ENCODE measurements at places on chromosomes 6 and 20.

DNA sequence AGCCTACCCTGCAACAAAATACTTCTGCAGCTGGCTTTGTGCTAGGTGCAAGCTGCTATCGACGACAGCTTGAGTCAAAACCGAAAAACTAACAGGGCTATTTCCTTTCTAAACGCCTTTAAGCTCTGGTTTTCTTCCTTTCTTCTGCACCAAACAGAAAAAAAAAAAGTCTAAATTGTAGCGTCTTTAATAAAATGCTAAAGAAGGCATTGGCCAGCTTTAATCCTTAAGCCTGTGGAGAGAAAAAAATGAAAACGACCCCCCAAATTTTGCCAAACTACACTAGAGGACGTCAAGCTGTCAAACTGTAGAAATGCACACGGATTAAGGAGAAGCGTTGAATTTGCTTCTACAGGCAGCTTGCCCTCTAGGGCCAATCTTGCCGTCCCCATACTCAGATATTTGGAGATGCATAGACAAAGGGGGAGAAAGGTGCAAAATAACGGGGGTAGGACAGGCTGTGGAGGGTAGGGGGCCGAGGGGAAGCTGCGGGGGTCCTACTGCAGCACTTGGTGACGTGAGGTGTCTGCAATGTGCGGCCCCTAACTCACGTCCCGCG lies 1.4 kb upstream of the NRN1 start:
- no peak for DNase-seq

GRCh38 chr6:5956939-5957338 lies 49.8 kb downstream of the NRN1 start:
- DNase-seq: no peak

GRCh38 chr6:4345543-4345942 lies 210.2 kb upstream of the ECI2 start:
- DNase-seq: no peak

DNA sequence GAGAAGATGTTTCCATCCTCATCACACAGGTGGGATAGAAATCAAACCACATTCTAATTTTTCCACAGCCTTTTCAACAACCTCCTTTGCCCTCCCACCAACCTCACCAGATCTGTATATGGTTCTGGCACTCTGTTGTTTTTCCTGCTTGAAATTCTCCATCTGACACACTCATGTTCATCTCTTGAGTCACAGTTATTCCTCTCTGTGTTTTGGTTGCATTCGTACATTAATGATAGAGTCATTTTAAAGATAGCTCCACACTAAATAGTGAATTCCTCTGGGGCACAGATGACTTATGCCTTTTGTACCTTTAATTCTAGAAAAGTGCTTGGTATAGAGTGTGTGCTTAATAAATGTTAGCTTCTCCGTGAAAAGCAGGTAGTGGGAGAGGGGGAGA lies 1.4 kb upstream of the GCLC start:
- DNase-seq: no peak

- no peak for DNase-seq
Measured at GRCh38 chr6:139407718-139408222, 33.3 kb upstream of the CITED2 start.

GRCh38 chr6:79230149-79230548 lies 4.3 kb downstream of the HMGN3 start:
- DNase-seq: no peak

GRCh38 chr20:37697314-37697713 lies 3.5 kb downstream of the CTNNBL1 start:
- DNase-seq: no peak

DNA sequence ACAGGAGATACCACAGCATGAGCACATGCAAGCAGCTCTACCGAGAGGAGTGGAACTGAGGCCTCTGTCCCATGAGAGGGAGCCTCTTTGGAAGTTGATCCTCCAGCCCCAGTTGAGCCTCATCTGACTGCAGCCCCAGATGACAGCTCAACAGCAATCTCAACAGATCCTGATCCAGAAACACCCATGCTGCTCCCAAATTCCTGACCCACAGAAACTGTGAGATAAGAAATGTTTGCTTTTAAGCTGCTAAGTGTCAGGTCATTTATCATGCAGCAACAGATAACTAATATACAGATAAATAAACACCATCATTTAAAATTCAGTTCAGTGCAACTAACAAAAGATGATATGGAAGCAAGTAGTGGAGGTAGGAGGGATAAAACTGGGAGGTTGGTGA lies 4.8 kb upstream of the ARFGEF2 start:
- no peak for DNase-seq

GRCh38 chr20:6524305-6524704 lies 243.2 kb upstream of the BMP2 start:
- DNase-seq: no peak

DNA sequence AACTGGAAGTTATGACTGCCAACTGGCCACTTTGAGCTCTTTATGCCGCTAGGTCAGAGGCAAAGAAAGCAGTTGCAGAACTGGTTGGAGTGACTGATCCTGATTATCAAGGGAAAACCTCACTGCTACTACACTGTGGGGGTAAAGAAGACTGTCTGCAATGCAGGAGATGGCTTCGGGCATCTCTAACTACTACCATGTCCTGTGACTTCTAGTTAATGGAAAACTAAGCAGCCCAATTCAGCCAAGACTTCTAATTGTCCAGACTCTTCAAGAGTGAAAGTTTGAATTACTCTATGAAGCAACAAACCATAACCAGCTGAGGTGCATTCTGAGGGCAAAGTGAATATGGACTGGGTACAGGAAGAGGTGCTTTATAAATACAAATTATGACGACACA lies 773.6 kb upstream of the SLC35B3 start:
- no peak for DNase-seq

- no peak for DNase-seq
Measured at GRCh38 chr6:20840675-20841074, 306.4 kb downstream of the CDKAL1 start.

GRCh38 chr6:106674541-106675229 lies 45.3 kb downstream of the QRSL1 start:
- no peak for DNase-seq

DNA sequence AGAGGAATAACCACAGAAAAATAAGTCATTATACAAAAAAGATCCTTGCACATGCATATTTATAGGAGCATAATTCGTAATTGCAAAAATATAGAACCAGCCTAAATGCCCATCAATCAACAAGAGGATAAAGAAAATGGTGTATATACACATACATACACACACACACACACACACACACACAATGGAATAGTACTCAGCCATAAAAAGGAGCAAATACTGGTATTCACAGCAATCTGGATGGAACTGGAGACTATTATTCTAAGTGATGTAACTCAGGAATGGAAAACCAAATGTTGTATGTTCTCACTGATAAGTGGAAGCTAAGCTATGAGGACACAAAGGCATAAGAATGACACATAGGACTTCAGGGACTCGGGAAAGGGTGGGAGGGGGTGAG lies 1.9 kb upstream of the KIAA1586 start:
- DNase-seq: no peak

DNA sequence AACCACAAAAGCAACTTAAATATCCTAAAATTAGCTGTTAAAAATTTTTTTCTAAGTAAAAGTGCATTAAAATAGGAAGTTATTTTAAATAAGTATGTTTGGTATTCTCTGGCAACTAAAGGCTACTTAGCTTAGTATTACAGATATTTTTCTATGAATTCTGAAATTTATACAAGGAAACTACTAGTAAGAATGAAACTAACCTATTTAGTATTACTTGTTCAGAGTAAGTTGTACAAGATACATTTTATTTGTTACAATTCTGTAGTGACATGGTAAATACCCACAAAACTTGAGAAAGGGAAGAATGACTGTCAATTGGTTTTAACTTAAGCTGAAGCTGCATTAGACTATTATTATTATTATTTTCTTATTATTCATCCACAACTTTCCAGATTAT lies 6.5 kb downstream of the PHIP start:
- DNase-seq: no peak

DNA sequence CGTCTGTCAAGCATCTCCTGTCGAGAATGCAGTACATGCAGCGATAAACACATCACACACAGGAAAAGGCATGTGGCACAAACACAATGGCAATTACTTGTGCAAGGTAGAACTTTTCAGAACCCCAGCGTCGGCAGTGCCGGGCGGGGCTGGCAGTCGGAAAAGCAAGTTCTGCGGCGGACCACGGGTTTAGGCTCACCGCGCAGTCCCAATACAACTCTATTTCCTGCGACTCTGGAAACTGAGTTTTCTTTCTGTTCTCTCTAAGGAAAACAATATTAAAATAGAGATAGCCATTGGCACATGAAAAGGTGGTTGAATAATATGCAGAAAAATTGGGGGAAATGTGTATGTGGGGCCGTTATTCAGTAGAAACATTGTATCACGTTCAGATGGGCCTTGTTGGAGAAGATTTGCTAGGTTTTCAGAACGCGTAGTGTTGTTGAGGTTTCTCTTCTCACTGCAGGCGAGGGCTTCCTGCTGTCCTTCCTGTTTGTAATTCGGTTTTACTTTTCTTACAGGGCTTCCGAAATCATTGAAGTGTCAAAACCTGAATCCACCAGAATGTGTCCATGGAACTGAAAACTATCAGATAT lies 369.5 kb downstream of the THBS2 start:
- DNase-seq: no peak

- DNase-seq: no peak
Measured at GRCh38 chr6:150310539-150310938, 58.3 kb upstream of the IYD start.

GRCh38 chr20:39032997-39033396 lies 70.9 kb downstream of the DHX35 start:
- no peak for DNase-seq

DNA sequence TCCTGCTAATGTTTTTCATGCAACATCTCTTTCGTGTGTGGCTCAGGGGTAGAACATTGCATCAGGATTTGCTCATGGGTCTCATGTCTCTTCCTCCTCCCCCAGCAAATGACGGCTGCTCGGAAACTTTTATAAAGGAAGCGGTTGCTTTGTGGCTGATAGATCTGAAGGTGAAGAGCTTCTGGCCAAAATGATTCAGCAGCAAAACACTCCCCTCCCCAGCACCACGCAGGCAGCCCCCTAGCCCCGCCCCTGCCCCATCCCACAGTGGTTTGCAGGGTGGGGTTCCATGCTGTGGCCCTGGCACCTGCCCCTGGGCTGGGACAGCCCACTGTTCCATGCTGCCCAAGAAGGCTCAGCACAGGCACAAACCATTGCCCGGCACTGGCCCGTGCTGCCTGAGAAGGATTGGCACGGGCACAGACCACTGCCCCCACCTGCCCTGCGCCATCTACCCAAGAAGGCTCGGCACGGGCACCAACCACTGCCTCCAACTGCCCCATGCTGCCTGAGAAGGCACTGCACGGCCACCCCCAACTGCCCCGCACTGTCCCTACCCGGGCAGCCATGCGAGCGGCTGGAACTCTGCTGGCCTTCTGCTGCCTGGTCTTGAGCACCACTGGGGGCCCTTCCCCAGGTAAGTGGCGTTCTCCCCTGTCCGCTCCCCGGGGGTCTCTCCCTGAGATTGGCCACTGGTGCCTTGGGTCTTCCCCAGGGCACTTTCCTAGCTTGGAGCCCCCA lies at the start of gene CST7:
Gene CST7, plus strand, starts transcription at position 331 of the 741 bp plus-strand sequence. Its CDS starts 237 bp downstream, at position 568.
- peak; percentile 73 for DNase-seq

DNA sequence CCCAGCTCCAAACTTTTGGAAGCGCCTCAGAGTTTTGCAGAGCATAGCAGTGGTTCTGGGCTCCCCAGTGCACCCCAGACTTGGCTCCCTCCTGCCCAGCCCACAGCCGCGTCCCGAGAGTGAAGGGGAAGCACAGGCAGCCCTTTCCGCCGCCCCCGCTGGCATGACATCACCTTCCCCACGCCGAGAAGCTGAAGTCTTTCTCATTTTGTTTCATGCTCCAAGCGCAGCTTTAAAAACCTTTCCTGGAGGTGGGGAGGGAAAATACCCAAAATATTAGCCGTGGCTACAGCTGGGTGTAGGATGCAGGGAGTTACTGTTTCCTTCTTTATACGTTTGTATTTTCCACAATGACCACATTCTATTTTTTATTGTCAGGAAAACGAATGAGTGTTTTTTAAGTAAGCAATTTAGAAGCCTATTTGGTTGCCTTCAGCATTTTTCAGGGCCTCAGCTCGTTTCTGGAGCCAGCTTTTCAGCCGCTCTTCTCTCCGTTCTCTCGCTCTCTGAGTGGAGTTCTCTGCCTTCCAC lies 72.9 kb downstream of the SNX5 start:
- DNase-seq: peak; percentile 9

- DNase-seq: no peak
Measured at GRCh38 chr20:49281059-49281912, 3.4 kb upstream of the ZNFX1 start.

GRCh38 chr6:11429577-11429976 lies 108.0 kb upstream of the TMEM170B start:
- DNase-seq: no peak

DNA sequence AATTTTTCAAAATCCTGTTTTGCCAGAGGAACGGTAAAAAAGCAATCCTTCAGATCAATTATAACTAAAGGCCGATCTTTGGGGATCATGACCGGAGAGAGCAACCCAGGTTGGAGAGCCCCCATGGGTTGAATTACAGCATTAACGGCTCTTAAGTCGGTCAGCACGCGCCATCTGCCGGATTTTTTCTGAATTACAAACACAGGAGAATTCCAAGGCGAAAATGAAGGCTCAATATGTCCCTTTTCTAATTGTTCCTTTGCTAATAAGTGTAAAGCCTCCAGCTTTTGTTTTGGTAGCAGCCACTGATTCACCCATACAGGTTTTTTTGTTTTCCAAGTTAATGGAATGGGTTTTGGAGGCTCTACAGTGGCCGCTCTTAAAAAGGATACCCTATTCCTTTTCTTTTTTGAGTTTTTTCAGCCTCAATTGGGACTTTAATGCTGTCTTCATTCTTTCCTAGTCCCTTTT lies 16.9 kb upstream of the PTCRA start:
- peak; percentile 54 for DNase-seq

- DNase-seq: no peak
Measured at GRCh38 chr6:168368066-168368820, 48.7 kb upstream of the DACT2 start.

DNA sequence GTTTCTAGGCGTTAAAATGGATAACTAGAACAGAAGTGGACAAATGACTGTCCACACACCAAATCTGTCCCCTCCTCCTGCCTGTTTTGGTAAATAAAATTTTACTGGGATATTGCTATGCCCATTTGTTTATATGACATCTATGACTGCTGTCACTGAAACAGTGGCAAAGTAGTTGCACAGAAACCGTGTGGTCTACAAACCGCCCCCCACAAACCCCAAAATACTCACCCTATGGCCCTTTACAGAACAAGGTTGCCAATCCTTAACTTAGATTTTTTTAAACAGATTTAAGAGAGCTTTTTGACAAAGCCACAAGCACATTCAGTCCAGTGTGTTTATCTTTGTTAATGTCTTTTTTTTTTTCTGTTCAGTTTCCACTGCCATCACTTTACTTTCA lies 137.8 kb downstream of the MTFR2 start:
- DNase-seq: no peak

GRCh38 chr6:148972481-148972880 lies 225.7 kb downstream of the UST start:
- peak; percentile 11 for DNase-seq

GRCh38 chr20:32157611-32158010 lies 48.1 kb downstream of the TM9SF4 start:
- DNase-seq: no peak

- DNase-seq: no peak
Measured at GRCh38 chr6:12608016-12608860, 108.3 kb upstream of the PHACTR1 start.

Data from stimulated activated CD4-positive, alpha-beta T cell treated with anti-CD3 and anti-CD28 coated beads, TNF-alpha, amount 100 ng/mL, for 4 hours (primary cell).